Suprapubic skin (tissue), 4 donors: ENCODE measurements at places on chromosomes 6 and 20.

GRCh38 chr6:108275976-108276375 lies 15.1 kb upstream of the SNX3 start:
- H3K4me3 ChIP-seq = no peak overlapping the region
- H3K27me3 ChIP-seq = no peaks in the 10 kb centered on the region
- H3K27ac ChIP-seq = no peak overlapping the region
- DNase-seq = no peak

GRCh38 chr6:64250126-64250525 lies 614.5 kb downstream of the PHF3 start:
- DNase-seq = no peak
- no peak overlapping the region for H3K4me3 ChIP-seq
- H3K4me1 ChIP-seq = no peaks in the 10 kb centered on the region
- no peaks in the 10 kb centered on the region for H3K27me3 ChIP-seq
- H3K27ac ChIP-seq = no peak overlapping the region

DNA sequence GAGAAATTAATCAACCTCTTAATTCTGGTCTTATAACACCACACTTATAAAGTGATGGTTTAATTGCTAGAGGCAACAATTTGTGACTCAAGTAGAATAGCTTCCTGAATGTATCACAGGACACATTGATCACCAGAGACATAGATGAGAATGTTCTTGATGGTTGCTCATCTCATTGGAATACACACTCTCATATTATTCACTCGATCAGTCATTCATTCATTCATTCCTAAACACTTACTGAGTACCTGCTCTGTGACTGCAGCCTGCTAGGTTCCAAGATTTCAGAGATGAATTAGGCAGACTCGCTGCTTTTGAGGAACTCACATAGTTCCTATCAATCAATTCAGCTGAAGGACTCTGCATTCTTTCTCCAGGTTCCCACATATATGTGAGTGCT lies 365.1 kb upstream of the SOX4 start:
- no peaks in the 10 kb centered on the region for H3K4me1 ChIP-seq
- H3K4me3 ChIP-seq = no peak overlapping the region

DNA sequence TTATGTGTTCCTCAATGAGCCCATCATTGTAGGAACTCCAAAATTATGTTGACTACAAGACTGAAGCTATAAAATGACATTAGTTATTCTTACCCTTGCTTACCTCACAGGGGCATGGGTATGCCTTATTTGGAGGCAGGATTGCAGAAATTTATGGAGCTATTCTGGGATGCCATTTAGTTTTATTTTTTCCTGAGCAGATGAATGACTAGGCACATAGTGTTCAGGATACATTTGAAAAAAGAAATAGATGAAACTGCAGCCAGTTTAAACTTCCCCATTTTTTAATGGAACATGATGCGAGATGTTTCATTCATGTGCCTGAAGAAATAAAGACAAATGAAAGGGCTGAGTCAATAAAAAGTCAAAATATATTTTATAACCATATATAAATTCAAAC lies 399.2 kb upstream of the JAG1 start:
- H3K4me3 ChIP-seq = no peak overlapping the region
- H3K4me1 ChIP-seq = no peaks in the 10 kb centered on the region
- DNase-seq = no peak
- no peaks in the 10 kb centered on the region for H3K36me3 ChIP-seq
- H3K27me3 ChIP-seq = no peaks in the 10 kb centered on the region
- no peak overlapping the region for H3K27ac ChIP-seq

- H3K27ac ChIP-seq = no peak overlapping the region
- no peaks in the 10 kb centered on the region for H3K27me3 ChIP-seq
- no peak overlapping the region for H3K4me3 ChIP-seq
- no peaks in the 10 kb centered on the region for H3K36me3 ChIP-seq
- H3K4me1 ChIP-seq = no peaks in the 10 kb centered on the region
- DNase-seq = no peak
Observed at GRCh38 chr6:131740161-131740560, 29.3 kb upstream of the CTAGE9 start.

DNA sequence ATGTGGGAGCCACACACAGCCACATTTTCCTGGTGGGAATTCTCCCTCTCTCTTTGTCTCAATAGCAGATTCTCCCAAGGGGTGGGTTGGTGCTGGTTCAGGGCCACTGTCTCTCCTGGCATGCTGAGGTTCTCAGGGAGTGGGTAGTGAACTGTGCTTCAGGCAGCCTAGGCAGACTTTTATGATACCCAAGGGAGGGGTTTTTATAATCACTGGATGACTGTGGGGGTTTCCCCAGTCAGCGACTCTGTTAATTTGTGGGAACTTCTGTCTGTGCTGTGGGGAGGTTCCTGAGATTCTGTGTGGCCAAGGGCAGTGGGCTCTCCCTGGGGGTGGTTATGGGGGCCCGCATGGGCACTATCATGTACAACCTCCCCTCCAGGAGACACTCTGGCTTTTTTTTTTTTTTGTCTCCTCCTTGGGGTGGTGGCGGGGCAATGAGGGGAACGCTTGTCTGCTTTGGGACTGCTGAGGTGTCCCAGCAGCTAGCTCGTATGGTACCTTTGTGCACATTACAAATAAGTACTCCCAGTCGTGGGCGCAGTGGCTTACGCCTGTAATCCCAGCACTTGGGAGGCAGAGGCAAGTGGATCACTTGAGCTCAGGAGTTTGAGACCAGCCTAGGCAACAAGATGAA lies 10.0 kb downstream of the PTK7 start:
- no peaks in the 10 kb centered on the region for H3K36me3 ChIP-seq
- DNase-seq = no peak

- no peak overlapping the region for H3K27ac ChIP-seq
- no peaks in the 10 kb centered on the region for H3K27me3 ChIP-seq
- peak; percentile 71 for DNase-seq
- H3K36me3 ChIP-seq = peaks cover 18% of the 10 kb centered on the region
- no peak overlapping the region for H3K4me3 ChIP-seq
Observed at GRCh38 chr6:161168281-161168891, 105.5 kb downstream of the AGPAT4 start.

DNA sequence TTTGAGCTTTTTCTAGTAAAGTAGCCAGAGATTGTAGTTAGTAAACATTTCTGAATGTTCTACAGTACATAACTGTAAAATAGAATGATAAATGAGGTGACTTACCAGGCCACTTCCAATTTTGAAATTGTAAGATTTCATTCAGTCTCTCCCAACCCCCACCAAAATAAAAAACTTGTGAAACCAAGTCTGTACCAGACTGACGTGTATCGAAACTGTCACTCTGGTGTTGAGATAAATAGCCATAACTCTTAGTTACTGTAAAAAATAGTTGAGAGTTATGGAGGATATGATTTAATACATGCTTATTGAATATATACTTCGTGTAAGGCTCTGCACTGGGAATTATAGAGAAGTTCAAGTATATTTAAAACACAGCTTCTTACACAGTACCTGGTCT lies 455.7 kb downstream of the PLCB1 start:
- H3K36me3 ChIP-seq = no peaks in the 10 kb centered on the region
- no peaks in the 10 kb centered on the region for H3K27me3 ChIP-seq
- no peaks in the 10 kb centered on the region for H3K4me1 ChIP-seq
- H3K27ac ChIP-seq = no peak overlapping the region

DNA sequence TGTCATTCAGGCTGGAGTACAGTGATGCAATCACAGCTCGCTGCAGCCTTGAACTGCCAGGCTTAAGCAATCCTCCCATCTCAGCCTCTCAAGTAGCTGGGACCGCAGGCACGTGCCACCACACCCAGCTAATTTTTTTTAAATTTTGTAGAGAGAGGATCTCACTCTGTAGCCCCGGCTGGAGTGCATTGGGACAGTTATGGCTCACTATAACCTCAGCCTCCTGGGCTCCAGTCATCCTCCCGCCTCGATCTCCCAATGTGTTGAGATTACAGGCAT lies 86.5 kb downstream of the SERAC1 start:
- no peak overlapping the region for H3K27ac ChIP-seq
- peaks cover 76% of the 10 kb centered on the region for H3K36me3 ChIP-seq
- no peaks in the 10 kb centered on the region for H3K4me1 ChIP-seq
- no peaks in the 10 kb centered on the region for H3K27me3 ChIP-seq
- no peak overlapping the region for H3K4me3 ChIP-seq
